ENCODE measurements at places on chromosomes 12 and 14.

- no peak for DNase-seq
Observed at GRCh38 chr14:101727611-101728366, 33.7 kb upstream of the PPP2R5C start.

- DNase-seq = no peak
Observed at GRCh38 chr14:89351221-89351515, 65.9 kb downstream of the FOXN3 start.

DNA sequence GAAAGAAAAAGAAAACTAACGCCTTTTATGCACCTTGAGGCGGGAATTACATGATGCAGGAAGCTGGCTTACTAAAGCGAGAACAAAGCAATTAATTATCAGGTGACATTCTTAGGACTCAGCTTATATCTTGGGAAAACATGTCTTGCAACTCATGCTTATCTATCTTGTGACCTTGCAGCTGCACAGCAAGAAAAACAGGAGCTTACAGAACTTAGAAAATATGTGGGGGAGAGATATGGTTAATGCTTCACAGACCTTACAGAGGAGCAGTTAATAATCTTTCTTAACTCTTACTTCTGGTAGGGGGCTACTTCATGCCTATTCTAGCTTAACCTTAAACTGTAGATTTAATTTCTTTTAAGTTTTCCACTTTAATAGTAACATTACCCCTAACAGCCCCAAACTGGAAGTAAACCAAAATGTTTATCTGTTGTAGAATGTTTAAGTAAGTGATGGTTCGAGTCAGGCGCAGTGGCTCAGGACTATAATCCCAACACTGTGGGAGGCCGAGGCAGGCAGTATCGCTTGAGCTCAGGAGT lies 13.2 kb upstream of the OR11G2 start:
- DNase-seq = no peak

DNA sequence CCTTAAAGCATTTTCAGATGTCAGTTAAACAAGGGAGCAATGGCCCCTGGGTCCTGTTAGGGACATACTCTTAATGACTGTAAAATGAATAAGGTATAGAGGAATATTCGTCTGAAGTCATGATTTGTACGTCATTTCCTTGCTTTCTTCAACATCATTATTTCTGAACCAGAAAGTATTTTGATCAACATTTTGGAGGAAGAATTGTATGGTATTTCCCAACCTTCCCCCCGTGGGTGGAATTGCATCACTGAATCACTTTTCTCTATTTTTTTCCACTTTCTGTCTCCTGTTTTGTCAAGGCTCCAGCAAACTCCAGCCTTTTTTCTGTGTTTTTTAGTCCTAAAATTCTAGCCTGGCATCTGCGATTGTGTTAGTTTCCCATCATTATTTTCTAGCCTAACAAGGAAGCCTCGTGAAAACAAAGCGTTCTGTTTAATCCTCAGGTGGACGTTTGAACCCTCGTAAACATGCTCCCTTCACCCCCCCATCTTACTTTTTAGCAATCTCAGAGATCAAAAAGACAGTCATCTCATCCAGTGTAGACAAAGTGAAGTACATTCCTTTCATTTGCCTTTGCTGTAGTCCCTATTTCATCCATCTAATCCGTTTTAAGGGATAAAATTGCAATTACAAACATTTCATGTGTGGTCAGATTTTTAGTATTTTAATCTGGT lies 62.3 kb downstream of the ETV6 start:
- no peak for DNase-seq

- peak; percentile 52 for DNase-seq
Observed at GRCh38 chr12:125406131-125406530, 340.9 kb downstream of the AACS start.

GRCh38 chr12:13005649-13006048 lies 5.6 kb upstream of the HEBP1 start:
- no peak for DNase-seq

DNA sequence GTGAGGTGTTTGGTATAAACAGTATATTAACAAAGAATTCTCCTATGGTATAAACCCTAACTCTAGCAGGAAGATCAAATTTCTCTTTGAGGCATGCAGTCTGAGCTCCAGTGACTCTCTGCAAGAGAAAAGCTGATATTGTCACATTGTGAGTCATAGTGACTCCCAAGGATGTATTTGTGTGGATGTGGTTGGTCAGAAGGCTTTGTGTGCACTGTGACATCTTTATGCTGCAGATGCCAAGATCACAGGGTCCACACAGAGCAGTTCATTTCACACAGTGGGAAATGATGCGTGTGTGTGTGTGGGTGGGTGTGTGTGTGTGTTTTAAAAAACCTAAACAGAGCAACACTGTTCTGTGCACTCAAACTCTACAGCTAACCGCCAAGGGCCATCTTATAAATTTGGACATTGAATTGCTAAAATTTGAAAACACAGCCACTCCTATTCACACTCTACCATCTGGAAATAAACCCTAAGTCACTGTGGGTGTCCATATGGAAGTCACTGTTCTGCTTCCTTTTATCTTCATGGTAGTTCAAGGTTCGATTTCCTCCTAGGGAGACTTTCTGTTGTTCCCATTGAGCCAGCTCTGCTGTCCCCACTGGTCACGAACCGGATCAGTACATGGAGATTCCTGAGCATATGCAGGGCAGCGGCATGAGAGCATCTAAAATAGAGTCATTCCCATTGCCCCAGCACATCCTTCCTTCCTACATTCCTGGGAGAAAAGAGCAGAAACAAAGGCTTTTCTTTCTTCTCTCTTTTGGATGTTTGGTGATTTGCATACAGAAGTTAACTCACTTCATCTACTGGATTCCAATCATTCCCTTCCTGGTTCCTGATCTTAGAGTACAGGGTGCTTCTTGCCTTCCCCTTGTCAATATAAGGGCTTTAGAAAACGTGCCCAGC lies 727.6 kb downstream of the DIO2 start:
- no peak for DNase-seq

DNA sequence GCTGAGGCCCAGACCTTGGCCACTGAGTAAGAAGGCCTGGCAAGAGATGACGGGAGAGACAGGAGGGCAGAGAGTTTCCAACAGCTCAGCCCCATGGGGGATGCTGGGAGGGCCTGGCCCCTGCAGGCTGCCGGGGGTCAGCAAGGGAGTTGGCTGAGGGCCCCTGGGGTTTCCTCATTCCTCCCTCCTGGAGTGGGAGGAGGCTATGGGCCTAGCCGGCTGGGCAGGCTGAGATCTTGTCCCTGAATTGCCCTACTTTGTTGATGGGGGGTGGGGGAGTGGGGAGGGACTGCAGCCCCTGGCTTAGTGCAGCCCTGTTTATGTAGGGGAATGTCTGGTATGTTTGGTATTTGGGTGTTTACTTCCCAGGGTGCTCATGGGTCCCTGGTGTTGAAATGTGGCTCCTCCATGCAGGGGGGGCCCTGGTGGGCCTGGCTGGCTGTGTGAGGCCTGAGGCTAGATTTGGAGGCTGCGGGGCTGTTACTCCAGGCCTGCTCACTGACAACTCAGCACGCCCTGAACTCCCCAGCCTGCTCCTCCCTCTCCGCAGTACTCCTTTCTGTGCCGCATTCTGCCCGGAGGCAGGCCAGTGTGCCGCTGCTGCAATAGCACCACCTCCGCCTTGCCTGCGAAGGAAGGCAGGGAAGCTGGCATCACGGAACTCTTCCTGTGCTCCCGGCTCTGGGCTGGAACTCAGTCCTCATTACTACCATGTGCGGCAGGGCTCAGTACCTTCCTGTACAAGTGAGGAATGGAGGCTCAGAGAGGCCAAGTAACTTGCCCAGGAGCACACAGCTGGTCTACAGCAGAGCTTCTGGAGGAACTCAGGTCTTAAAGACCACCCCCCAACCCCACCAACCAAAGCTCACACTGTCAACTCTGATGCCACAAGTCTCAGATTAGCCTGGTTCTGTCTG lies 25.3 kb downstream of the JDP2 start:
- no peak for DNase-seq

Data from GM12865 (cell line).